Breast epithelium (tissue), 4 donors: ENCODE measurements at places on chromosomes 2 and 18.

GRCh38 chr18:65025756-65026155 is 725.1 kb upstream of the CDH7 start:
- H3K4me3 ChIP-seq = no peak overlapping the region
- no peak overlapping the region for H3K27ac ChIP-seq
- H3K4me1 ChIP-seq = no peaks in the 10 kb centered on the region
- DNase-seq = no peak
- H3K36me3 ChIP-seq = no peaks in the 10 kb centered on the region

DNA sequence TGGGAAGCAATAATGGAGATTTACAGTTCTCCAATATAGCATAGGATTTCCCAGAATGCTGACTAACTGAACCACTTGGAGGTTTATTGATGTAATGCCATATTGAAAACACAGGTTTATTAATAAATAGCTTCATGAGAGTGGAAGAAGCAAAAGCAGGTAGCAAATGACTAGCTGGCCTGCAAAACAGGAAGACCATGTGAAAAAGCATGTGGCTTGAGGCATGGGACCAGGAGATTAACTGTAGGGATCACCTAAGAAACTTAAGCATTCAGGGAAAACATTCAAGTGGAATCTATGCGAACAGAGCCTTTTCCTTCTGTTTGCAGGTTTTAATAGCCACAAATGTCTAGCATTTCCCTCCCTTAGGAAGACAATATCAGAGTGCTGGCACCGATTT is 679.7 kb downstream of the ZEB2 start:
- H3K27ac ChIP-seq = no peak overlapping the region
- no peaks in the 10 kb centered on the region for H3K4me1 ChIP-seq
- no peak overlapping the region for H3K4me3 ChIP-seq
- no peaks in the 10 kb centered on the region for H3K36me3 ChIP-seq
- H3K27me3 ChIP-seq = no peaks in the 10 kb centered on the region

DNA sequence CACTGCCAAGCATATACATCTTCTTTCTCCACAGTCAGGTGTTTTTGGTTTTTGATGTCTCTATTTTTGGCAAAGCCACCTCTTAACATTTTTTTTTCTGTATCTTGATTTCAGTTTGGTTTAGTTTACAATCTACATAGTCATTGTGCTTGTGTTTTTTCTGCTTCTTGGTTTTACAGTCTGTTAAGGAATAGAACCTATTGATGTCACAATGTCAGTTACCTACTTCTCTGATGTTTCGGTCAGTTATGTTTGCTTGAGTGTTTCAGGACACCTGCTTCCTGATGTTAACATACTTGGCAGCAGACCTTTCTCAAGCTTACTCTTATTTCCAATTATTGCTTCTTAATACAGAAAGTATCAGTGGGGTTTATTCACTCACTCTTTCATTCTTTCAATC is 253.3 kb downstream of the SPAG16 start:
- H3K27ac ChIP-seq = no peak overlapping the region
- H3K27me3 ChIP-seq = no peaks in the 10 kb centered on the region
- DNase-seq = no peak
- H3K36me3 ChIP-seq = no peaks in the 10 kb centered on the region
- H3K4me1 ChIP-seq = no peaks in the 10 kb centered on the region

DNA sequence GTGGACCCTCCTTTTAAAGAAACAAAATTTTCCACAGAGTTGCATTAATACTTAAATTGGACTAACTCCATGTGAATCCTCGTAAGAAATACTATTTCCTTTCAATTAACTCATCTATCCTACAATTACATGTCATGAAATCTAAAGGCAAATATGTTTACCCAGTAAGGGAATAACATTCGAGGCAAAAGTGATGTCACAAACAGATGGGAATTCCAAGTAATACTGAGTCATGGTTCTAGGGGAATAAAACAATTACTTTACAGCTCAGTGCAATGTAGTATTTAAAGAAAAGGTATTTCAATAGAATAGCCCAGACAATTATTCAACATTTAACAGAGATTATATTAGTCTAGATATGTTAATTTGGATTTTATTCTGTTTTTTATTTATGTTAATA is 205.8 kb downstream of the ZNF385B start:
- no peak for DNase-seq
- H3K36me3 ChIP-seq = no peaks in the 10 kb centered on the region
- no peak overlapping the region for H3K27ac ChIP-seq
- H3K27me3 ChIP-seq = no peaks in the 10 kb centered on the region

GRCh38 chr2:114405247-114406116 is 37.0 kb upstream of the DPP10 start:
- H3K27me3 ChIP-seq = no peaks in the 10 kb centered on the region
- no peak overlapping the region for H3K27ac ChIP-seq
- DNase-seq = no peak
- no peaks in the 10 kb centered on the region for H3K36me3 ChIP-seq
- no peak overlapping the region for H3K4me3 ChIP-seq

GRCh38 chr18:55405893-55406406 is 182.0 kb downstream of the TCF4 start:
- H3K36me3 ChIP-seq = no peaks in the 10 kb centered on the region
- H3K4me1 ChIP-seq = no peaks in the 10 kb centered on the region
- peak overlapping the region; percentile 58 for H3K27ac ChIP-seq

- peaks cover 5% of the 10 kb centered on the region for H3K4me1 ChIP-seq
- peak; percentile 66 for DNase-seq
Observed at GRCh38 chr2:100291152-100291970, 30.9 kb downstream of the LONRF2 start.
